Activated CD4-positive, alpha-beta T cell treated with anti-CD3 and anti-CD28 coated beads, Interleukin-2, amount 50 U/mL, for 4 hours (primary cell): ENCODE measurements at places on chromosomes 1 and 21.

DNA sequence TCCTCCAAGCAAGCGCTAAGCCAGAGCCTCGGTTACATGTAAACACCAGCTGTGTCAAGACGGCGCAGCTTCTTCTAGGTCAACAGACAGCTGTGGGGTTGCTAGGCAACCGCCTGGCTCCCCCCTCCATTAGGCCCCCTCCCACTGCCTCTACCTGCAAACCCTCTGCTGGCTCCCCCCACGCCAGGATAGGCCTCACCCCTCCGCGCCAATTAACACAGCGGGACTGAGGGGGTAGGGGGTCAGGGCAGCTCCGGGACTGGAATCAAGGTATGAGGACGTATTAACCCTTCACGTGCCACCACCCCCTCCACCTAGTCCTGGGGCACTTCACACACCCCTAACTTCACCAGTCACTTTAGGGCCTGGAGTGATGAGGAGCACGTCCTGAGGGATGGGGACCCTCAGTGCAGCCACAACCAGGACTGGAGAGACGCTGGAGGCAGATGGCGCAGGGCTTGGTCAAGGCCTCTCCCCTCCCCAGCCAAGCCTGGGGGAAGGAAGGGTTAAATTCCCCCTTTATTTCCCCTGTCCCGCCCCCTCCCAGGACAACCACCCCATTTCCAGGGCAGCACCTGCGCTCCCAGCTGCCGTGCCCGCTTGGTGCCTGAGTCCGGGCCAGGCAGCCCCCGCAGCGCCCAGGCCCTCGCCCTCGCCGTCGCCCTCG, 37.4 kb upstream of the WASF2 start:
- DNase-seq: no peak

- DNase-seq: no peak
Measured at GRCh38 chr1:65421351-65422025, 1.0 kb downstream of the LEPR start.

- DNase-seq: no peak
Measured at GRCh38 chr1:55559842-55560241, 344.7 kb upstream of the USP24 start.

DNA sequence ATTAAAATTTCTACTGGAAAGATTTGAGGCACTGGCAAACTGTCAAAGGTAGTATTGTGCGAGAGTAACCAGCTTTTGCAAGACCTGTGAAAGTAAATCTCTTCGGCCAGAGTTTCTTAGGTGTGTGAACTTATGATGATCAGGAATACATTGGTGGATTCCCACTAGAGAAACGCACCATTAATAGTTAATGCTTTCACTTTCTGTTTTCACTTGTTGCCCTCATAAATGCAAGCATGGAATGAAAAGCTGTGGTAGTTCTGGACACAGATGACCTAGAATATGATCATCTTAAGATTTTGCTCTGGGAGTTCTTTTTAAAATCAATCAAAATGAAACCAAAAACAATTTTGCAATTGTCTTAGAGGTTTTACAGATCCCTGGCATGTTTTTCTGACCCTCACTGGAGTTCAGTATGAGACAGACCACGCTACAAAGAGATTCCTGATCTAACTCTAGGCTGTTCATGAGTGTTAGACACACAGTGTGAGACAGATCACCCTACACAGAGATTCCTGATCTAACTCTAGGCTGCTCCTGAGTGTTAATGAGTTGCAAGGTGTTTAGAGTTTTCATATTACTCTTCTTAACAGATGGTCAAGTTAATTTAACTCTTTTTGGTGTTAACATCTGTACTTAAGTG, 98.8 kb downstream of the SDCCAG8 start:
- DNase-seq: no peak

DNA sequence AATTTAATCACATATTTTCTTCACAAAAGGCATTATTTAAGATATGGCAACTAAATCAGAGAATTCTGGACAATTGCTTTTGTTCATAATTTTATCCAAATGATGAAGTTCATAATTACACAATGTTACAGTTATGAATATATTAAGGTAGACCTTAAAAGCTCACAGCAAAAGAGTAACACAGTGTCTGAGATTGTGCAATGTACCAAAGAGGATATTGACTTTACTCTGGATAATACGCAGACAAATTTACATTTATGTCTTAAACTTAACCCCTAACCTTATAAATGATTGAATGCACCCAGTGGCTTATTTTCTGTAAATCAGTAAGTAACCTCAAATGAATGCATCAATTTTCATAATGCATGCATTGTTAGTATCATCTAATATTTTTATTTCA, 216.2 kb upstream of the SAMSN1 start:
- DNase-seq: no peak

GRCh38 chr1:59641836-59642235, 172.9 kb upstream of the HOOK1 start:
- DNase-seq: no peak

DNA sequence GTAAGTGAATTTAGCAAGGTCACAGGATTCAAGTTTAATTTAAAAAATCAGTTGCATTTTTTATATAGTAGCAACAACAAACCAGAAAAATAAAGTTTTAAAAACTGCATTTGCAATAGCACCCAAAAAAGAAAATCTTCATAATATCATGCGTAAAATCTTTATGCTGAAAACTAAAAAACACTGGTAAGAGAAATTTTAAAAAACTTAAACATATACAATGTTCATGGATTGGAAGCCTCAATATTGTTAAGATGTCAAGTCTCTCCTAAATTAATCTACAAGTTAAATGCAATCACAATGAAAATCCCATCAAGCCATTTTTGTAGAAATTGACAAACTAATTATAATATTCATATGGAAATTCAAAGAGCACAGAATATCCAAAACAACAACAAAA, 65.6 kb downstream of the ENAH start:
- no peak for DNase-seq

DNA sequence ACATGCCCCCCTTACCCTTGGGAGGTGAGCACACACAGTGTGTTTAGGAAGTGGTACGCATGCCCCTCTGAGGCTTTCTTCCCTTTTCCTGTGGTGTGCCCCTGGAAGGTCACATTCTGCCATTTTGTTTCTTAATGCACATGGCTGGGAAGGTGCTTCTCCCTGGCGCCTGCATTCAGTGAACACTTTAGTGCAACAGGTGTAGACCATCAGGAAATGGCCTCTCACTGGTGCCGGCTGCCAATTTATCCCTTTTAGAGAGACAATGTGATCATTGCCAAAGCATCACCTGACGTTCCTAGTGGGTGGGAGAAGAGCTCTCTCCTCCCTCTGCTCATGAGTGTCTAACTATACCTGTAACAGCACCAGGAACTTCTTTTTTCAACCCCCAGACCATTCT, 51.8 kb upstream of the PDE9A start:
- no peak for DNase-seq

- no peak for DNase-seq
Measured at GRCh38 chr1:229094476-229095311, 176.2 kb upstream of the RAB4A start.

GRCh38 chr1:230867903-230868735, at the start of gene C1orf198:
Gene C1orf198, minus strand, starts transcription at chr1:230868521. Its CDS starts 9 bp downstream, at chr1:230868512.
- peak; percentile 68 for DNase-seq

DNA sequence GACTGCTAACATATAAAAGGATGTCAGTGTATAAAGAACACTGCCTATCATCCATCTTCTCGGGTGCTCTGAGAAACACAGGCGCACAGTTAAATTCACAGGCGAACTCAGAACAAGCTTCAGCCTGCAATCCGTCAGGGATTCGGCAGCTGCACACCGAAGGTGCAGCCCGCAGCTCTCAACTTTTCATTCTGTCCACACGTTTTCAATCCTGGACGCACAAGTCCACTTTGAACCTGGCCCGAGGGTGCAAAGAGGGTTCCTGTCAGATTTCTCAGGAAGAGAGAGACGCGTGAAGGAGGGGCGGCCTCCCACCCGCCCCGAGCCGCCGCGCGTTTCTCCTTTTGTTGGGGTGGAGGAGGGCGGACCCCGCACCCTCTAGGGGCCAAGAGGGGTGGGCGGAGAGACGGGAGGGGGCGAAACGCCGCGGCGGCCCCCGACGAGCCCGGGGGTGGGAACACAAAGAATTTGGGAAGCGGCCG, 724 bp downstream of the DOCK7 start:
- DNase-seq: peak; percentile 2

- no peak for DNase-seq
Measured at GRCh38 chr1:21165646-21166045, 11.1 kb downstream of the EIF4G3 start.

GRCh38 chr1:113768916-113769600, 9.8 kb upstream of the PHTF1 start:
- DNase-seq: no peak

DNA sequence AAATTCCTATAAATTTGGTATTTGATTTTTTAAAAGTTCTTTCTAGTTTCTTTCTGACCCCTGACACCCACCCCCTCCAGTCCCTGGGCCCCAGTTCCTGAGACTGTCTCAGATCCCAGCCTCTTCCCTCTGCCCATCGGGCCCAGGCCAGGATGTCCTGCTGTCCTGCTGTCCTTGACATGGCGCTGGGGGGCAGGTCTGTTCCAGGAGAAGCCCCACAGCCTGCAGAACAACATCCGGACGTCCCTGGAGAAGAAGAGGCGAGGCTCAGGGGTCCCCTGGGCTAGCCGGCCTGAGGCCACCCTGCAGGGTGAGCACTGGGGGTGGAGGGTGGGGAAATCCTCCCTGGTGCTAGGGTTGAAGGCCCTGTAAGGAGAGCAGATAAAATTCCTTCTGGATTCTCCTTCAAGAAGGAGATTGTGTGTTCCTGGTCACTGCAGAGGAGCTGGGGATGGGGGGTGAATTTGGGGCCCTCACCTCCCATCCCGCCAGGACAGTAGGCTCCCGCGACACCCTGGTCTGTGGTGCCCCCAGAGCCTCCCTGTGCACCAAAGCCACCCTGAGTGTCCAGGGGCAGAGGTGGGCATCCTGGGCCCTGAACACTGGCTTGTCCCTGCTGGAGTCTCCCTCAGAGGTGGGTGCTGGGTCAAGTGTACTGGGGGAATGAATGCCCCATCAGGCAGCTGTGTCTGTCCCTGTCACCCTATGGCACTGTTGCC, 45.0 kb downstream of the DISP3 start:
- DNase-seq: no peak
